Left renal pelvis (tissue), 4 donors: ENCODE measurements at places on chromosomes 2 and 18.

- DNase-seq = no peak
Observed at GRCh38 chr18:286515-287310, 18.9 kb upstream of the THOC1 start.

- no peak for DNase-seq
Observed at GRCh38 chr2:121483846-121484245, 46.8 kb upstream of the RNU4ATAC start.

GRCh38 chr18:58322464-58322863 is 278.4 kb downstream of the NEDD4L start:
- DNase-seq = no peak

DNA sequence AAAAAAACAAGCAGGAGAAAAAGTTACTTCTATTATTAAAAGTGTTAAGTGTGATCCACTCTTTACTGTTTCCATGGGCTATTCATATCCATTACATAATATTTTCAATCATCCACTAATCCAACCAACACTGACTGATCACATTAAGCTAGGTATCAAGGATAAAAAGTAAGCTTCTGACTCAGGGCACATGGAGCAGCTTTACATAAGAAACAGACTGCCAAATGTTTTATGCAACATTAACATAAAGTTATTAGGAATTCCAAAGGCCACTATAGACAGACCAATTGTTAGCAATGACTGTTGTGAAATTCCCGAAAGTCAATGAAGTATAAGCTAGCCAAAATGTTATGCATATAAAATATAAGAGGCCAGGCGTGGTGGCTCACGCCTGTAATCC is 277.6 kb downstream of the ZEB2 start:
- no peak for DNase-seq

- no peak for DNase-seq
Observed at GRCh38 chr18:77207540-77207939, 42.1 kb upstream of the GALR1 start.

- no peak for DNase-seq
Observed at GRCh38 chr2:120428748-120429147, 82.8 kb downstream of the INHBB start.

GRCh38 chr2:36406296-36406695 is 50.7 kb downstream of the CRIM1 start:
- DNase-seq = no peak

DNA sequence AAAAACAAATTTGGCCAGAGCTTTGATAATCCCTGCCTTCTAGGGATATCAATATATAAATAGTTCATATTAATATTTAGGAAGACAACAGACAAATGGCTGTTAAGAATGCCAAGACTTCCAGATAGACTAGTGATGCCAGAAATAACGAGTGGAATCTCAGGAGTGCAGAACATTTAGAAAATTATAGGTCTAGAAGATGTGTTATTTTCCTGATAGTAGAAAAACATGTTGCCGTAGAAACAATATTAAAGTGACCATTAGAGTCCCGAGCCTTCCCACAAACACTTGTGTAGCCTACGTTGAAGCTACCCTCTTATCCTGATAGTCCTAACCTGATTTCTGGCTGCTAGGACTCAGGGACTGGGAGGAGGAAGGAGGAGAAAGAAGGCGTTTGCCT is 54.3 kb upstream of the ITGA6 start:
- DNase-seq = no peak

DNA sequence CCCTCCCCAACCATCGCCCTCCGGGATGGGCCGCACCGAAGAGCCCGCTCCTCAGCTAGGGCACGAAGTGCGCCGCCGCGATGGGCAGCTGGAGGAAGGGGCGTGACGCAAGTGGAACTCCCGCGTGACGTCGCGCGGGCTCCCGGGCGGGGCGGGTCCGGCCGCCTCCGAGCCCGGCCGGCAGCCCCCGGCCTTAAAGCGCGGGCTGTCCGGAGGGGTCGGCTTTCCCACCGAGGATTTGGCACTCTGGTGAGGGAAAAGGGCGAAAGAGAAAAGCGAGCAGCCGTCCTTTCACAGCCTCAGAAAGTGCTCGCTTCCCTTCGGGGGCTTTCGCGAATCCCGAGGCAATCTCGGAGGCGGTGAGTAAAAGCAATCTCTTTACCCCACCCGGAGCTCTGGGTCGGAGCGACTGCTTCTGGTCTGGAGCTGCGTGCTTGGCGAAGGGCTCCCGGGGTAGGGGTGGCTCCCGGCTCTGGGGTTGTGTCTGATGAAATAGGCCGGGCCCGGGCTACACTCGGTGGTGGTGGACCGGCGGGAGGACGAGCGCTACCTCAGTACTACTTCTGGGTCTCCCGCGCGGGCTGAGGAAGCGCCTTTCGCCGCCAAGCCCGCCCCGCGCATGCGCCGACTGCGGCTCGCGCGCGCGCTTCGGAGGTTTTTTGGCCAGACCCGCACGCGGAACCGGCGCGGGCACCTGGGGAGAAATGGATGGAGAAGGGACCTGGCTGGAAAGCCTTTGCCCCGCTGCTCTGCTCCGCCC is at the start of gene RBBP8:
Gene RBBP8, plus strand, starts transcription at position 123 of the 760 bp plus-strand sequence. CDS start 3,524 bp downstream, outside the sequence.
- peak; percentile 72 for DNase-seq

- DNase-seq = no peak
Observed at GRCh38 chr2:112110966-112111365, 27.2 kb upstream of the FBLN7 start.

- DNase-seq = no peak
Observed at GRCh38 chr18:26424428-26425147, 123.8 kb downstream of the KCTD1 start.

DNA sequence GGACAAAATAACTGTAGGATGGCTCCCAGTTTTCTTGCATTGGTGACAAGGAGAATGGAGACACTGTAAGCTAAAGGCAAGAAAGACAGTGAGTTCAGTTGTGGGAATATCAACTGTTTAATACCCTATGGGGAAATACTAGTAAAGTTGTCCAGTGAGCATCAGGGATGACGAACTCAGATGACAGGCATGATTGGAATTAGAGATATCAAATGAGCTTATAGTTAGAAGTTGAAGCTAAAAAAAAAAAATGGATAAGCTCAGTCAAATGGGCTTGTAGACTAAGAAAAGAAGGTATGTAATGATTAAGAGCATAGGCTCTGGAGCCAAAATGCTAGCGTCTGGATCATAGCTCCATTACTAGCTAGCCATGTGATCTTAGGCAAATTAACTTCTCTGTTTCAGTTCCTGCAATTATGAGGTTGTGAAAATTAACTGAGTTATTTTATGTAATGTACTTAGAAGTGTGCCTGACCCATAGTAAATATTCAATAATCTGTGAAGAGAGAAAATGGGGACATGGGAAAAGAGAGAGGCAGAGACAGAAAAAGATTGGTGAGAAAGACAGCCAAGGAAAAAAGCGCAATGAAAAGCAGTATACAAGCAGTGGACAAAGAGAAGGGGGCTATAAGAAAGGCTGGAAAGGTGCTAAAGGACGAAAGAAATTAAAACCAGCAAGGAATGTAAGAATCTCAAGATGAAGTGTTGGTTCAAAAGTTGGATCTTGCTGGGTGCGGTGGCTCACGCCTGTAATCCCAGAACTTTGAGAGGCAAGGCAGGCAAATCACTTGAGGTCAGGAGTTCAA is 95.7 kb upstream of the SLC39A10 start:
- DNase-seq = no peak

- DNase-seq = no peak
Observed at GRCh38 chr2:49978341-49978740, 824.0 kb upstream of the FSHR start.

DNA sequence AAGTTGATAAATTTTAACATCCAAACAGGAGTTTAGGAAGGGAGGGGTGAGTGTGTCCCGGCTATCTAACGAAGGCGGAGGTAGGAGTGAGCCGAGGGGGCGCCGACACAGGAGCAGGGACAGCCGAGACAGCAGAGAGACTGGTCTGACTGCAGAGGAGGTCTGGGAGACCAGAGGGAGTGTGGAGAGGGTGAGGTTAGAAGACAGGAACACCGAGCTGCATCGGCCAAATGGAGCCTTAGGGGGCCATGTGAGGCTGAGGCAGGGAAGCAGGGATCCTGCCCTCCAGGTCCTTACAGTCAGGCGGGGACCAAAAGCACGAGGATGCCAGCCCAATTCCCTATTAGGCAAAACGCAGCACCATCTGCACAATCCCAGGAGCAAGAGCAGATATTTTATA is 67.0 kb downstream of the SFXN5 start:
- DNase-seq = no peak

GRCh38 chr2:64581777-64582539 is 57.8 kb downstream of the AFTPH start:
- DNase-seq = no peak

DNA sequence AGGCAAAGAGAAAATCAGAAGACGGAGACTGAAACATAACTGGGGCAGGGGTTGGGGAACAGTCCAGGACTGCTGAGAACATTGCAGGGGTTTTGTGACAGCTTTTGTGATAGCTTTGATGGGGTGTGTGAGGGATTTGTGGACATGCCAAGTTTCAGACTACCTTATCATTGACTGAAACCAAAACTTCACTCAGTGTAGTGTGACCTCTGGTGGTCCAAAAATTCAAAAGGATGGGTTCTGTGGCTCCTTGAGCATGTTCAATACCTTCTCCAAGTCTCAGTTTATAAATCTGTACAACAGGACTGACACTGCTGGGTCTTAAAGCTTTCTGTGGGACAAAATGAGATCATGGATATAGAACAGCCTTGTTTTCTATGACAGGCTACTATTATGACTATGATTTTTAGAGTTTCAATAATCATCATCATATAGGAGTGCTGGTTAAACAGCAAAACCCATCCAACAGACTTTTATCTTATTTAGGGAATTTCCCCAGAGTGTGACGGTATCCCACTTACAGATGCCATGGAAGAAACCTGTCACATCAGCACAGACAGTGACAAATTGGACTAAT is 259.2 kb upstream of the SLC14A2 start:
- no peak for DNase-seq

GRCh38 chr2:167355821-167356220 is 467.5 kb downstream of the XIRP2 start:
- DNase-seq = no peak

- no peak for DNase-seq
Observed at GRCh38 chr2:60947056-60947455, 65.7 kb downstream of the REL start.

DNA sequence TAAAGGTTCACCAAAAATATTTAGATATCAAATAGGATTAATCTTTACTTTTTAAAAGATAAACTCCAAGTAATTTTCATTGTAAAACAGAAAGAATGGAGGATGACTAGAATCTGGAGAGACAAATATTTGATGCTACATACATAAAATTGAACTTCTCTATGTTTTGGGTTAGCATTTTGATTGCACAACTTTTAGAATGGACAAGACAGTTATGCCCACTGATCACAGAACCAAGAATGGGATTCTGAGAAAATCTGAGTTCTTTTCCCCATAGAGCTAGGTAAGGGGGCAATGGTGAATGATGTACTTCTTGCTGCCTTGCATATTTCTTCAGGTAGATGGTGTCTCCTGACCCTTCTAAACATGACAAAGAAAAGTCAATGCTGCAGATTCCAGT is 191.2 kb upstream of the ZEB2 start:
- DNase-seq = no peak

DNA sequence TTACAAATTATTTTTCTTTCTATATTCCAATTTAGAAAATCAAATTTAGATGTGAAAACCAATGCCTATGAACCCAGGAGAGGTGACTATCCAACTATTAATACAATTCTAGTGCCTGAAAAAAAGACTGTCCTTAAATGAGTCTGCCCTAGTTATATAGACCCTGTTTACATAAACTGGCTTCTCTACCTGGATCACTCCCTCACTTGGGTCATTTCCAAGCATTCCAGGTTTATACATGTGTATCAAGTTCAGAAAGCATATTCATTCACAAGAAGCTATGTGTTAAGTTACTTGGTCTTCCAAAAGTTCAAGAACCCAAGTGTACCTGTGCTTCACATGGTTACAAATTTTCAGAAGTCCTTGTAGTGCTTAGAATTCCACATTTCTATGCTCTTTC is 8.3 kb downstream of the ZNF385B start:
- no peak for DNase-seq

GRCh38 chr2:208265371-208265800 is 669 bp upstream of the PIKFYVE start:
- DNase-seq = no peak

DNA sequence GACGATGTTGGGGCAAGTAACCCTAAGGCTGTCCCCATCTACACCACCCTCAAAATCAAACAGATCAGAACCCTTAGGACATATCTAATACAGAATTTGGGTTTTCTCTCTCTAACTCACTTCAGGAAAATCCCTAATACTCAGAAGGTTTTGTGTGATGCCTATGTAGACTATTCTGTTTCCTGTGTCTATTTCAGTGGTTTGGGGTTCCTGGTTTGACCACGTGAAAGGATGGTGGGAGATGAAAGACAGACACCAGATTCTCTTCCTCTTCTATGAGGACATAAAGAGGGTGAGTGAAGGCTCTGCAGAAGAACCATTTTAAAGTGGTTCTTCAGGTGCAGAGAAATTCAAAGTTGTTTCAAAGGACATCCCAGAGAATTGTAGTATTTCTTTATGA is 16.3 kb downstream of the SULT1C2 start:
- no peak for DNase-seq

GRCh38 chr18:41767960-41768359 is 187.1 kb upstream of the PIK3C3 start:
- DNase-seq = no peak

DNA sequence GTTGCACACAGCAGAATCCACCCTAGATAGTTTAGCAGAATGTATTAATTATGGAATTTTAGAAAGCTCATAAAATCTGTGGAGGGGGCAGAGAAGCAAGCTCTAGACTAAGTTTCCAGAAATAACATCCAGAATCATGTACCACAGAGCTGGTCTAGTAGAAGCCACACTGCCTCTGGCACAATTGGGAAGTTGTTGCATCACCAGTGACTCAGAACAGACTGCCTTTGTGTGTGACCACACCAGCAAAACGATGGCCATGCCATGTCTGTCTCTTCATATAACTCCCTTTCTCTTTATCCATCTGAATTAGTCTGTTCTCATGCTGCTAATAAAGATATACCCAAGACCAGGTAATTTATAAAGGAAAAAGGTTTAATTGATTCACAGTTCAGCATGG is 158.9 kb downstream of the CCDC148 start:
- DNase-seq = no peak

GRCh38 chr2:157345647-157346389 is 20.2 kb upstream of the ERMN start:
- no peak for DNase-seq

DNA sequence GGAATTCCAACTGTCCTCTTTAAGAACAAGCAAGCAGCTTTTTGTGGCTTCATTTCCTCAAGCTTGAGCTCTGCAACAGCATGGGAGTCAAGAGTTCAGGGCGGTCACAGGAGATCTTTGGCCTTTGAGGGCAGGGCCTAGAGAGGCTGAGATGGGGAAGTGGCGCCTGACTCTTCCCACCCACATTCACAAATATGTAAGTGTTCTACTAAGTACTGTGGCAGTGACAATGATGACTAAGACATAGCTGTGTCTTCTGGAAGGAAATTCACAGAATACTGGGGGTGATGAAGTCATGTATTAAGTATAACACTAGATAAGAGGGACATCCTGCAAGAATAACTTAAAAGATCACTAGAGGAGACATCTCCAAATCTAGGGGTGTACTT is 15.0 kb downstream of the RND3 start:
- DNase-seq = no peak

DNA sequence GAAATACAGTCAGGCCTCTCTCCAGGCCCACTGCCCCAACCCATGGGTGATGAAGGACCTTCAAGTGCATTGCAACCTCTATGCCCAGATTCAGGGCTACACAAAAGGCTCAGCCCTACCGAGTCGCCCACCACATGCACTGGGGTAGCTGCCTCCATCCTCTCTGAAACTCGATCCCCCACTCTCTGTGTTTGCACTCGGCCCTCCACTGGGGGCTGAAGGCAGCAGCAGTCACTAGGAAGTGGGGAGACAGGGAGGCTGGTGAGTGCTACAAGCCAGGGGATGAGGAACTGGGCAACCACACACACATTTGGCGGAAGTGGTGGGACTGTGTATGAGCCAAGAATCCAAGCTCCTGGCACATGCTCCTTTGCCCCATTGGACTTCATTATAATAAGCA is 94.6 kb downstream of the CERS6 start:
- DNase-seq = no peak
